ENCODE measurements at places on chromosomes 4 and X.

DNA sequence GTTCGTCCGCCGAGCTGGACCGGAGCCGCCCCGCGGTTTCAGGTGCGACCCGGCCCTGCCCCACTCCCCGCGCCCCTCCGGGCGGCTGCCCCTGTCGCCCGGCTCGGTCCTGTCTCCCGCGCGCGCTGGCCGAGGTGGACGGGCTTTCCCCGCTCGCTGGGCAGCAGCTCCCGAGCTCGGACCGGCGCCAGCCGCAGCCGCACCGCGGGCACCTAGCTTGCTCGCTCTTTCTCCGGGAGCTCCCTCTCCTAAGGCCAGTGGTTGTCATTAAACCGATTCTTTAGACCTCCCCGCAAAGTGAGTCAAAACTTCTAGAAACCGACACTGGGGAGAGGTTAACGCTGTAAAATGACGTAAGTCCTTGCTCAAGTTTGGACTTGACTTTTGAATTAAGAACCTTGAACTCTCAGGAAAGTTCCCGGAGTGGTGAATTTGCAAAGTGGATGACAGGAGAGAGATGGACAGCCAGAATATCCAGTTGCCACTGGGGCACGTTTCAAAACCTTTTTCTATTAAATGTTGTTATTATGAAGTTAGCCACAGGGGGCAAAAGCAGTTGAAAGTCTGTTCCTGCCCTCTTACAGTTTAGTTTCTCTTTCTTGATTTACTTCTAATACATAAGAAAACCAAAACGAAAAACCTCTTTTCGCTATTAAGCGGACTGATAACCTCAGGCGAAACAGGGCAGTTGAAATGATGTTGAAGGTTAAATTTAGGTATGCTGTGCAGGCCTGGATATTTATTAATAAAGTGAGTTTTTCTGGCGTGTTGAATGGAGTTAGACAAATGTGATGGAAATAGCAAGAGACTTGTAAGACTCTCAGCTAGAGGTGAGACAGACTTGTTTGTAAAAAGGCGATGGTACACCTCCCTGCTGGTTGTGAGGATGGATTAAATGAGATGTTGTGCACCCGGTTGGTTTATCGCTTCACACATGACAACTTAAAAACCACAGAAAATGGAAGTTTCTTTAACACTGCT lies 847 bp downstream of the PI4K2B start:
- DNase-seq: peak; percentile 35

DNA sequence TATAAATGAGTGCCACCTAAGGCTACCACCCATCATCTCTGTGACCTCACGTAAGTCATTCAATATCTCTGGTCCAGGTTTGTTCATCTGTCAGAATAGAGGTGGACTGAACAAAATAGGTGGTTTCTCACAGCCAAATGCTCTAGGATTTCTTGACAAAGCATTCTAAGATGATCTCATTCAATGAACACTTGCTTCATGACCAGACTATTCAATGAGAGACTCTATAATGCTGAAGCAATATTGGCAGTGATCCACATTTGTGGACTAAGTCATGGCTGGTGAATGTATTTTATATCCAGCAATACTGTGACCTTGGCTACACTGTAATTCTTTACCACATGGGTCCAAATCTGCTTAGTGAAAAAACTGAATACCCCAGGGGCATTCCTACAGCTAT lies 37.9 kb downstream of the LDB2 start:
- DNase-seq: no peak

- no peak for DNase-seq
Measured at GRCh38 chr4:102825261-102826091, 1.9 kb downstream of the UBE2D3 start.

GRCh38 chr4:118760493-118760892 lies 75.3 kb downstream of the METTL14 start:
- DNase-seq: no peak
